ENCODE measurements at places on chromosomes 4 and X.

- DNase-seq = peak; percentile 1
Observed at GRCh38 chrX:75522565-75523431, at the start of gene ZDHHC15. TSS of gene ZDHHC15 (minus strand) at chrX:75523037. CDS start at chrX:75523024, 13 bp downstream.

- DNase-seq = no peak
Observed at GRCh38 chr4:7917669-7918068, 22.0 kb downstream of the AFAP1 start.

GRCh38 chr4:174873931-174874330 lies 44.2 kb upstream of the ADAM29 start:
- no peak for DNase-seq

- DNase-seq = no peak
Observed at GRCh38 chr4:35100932-35101331, 1143.4 kb downstream of the ARAP2 start.

- DNase-seq = no peak
Observed at GRCh38 chrX:124737771-124738170, 391.4 kb downstream of the SH2D1A start.

- peak; percentile 26 for DNase-seq
Observed at GRCh38 chr4:109559625-109559982, 442 bp upstream of the MCUB start.

GRCh38 chr4:78120144-78120880 lies 63.2 kb downstream of the FRAS1 start:
- DNase-seq = no peak

GRCh38 chrX:129818123-129818522 lies 25.6 kb downstream of the ZDHHC9 start:
- DNase-seq = no peak

GRCh38 chr4:3243136-3243780 lies 5.7 kb upstream of the MSANTD1 start:
- DNase-seq = no peak

DNA sequence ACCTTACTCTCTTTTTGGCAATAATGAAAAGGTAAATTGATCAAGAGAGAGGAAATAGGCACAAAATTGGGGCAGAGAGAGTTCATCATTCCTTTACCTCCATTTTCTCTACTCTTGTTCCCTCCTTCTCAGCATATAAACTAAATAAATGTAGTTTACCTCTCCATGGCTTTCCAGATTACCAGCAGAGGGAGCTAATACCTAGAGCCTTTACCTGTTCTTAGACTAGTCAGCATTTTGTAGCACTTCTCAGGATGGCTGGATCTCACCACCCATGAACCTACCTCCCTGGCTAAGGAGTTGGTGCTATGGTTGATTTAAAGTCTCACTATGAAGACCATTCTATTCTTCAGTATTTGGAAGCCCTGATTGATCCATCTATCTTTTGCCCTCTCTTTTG lies 15.7 kb downstream of the OFD1 start:
- no peak for DNase-seq

DNA sequence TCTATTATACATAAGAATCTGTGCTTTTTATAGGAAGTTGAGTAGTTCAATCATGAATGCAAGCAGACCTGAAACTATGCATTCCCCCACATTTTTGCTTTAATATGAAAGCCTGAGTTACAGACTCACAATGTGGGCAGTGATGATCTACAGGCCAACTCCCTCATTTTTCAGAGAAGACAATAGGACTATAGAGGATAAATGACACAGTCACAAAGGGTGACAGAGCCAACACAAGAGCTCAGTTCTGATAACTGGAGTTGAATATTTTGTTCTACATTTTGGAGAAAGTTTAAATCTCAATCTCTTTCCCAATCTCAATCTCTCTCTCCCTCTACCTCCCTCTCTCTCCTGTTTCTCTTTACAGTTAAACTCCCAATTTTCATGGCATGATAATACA lies 27.0 kb downstream of the MBNL3 start:
- no peak for DNase-seq

DNA sequence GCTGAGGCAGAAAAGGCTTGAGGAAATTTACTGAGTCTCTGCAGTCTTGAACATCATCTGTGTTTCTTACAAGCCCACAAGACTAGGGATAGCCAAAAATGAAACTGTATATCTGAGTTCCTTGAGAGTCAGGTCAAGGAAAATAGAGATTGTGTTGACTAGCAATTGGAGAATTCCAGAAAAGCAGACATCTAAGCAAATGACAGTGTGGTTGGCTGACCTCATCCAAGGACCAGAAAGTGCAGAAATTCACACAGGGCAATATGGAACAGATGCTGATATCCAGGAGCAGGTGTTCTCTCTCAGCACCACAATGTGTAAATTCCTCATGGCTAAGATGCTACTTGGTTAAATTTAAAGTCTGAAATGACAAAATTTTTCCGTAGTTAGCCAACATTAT lies 146.4 kb downstream of the VEGFC start:
- DNase-seq = no peak

DNA sequence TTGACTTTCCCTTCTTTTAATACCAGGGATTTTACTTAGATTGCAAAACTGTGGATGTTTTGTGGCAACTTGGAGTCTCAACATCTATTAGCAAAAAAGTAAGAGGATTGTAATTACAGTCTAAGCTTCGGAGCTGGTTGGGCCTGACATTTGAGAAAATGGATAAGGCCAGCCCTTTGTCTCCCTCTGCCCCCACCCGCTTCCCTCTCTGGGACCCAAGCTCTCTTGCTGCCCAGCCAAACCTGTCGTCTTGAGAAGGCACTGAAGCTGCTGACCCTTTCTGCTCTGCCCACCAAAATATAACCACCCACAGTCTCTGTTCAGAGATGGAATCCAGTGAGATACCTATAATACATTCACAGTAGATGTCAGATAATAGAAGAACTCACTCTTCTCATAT lies 49.6 kb downstream of the SHROOM3 start:
- no peak for DNase-seq

GRCh38 chr4:184793735-184794355 lies 31.9 kb downstream of the ACSL1 start:
- DNase-seq = no peak

- DNase-seq = no peak
Observed at GRCh38 chrX:44514272-44514671, 28.4 kb downstream of the FUNDC1 start.

- DNase-seq = no peak
Observed at GRCh38 chrX:39667736-39668482, 429.8 kb downstream of the BCOR start.

GRCh38 chrX:68072041-68072440 lies 361.3 kb downstream of the OPHN1 start:
- DNase-seq = no peak

DNA sequence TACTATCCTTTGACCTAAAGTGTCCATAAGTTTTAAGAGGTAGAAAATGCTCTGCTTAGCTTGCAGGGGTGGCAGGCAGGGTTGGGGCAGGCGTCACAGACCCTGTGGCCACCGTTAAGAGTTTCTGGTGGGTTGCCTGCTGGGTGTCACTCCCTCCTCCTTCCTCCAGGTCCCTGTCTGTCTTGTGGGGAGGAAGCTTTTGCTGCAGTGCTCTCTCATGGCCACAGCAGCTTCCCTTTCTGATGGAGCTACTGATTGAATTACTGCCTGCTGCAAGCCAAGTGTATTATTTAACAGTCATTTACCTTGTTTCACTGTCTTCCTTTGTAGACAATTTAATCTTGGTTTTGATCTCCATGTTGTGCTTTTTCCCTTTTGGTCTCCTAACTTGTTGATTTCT lies 384.6 kb downstream of the IDS start:
- DNase-seq = no peak

DNA sequence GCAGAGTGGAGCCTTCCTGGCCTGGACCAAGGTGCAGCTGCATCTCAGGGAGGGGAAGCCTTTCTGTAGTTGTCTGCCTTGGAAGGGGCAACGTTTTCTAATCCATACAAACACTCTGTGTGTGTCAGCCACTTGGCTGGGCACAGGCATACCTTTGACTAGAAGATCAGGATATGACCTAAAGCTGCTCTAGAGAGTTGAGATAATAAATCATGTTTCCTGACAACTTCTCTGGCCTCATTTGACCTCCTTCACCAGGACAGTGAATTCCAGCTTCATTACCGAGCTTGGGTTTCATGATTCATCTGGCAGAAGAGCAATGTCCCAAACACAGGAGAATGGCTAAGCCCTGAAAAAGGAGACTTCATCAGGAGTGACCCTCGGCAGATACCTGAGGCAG lies 89.6 kb upstream of the KIT start:
- no peak for DNase-seq

- no peak for DNase-seq
Observed at GRCh38 chrX:133215747-133216146, 2.4 kb downstream of the TFDP3 start.

DNA sequence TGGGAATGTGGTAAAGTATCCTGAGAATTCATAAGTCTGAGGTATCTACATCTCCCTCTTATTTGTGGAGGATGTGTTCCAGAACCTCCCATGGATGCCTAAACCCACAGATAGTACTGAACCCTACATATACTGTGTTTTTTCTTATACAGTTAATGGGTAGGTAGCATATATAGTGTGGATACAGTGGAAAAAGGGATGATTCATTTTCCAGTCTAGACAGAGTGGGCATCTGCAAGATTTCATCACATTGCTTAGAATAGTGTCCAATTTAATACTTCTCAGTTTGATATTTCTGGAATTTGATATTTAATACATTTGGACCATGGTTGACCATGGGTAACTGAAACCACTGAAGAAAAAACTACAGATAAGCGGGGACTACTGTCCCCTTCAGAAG lies 155.0 kb upstream of the ANKRD50 start:
- no peak for DNase-seq

DNA sequence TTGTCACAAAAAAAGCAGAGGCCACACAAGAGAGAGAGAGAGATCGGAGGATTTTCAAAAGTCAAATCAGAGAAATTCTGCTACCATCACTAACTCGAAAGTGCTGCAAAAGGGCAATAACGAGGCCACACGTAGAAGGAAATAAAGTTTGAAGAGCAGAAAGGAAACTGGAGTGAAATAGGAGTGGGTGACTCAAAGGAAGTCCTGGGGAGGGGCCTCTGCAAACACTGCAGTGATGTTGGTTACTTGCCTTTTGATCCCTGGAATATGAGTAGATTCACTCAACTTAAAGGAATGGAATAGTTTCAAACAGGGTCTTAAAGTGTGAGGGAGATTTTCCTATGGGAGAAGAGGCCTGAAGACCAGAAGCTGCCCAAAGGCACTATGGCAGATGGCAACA lies 663.4 kb upstream of the LCORL start:
- DNase-seq = no peak

- no peak for DNase-seq
Observed at GRCh38 chr4:21699446-21699845, 249.1 kb downstream of the KCNIP4 start.

DNA sequence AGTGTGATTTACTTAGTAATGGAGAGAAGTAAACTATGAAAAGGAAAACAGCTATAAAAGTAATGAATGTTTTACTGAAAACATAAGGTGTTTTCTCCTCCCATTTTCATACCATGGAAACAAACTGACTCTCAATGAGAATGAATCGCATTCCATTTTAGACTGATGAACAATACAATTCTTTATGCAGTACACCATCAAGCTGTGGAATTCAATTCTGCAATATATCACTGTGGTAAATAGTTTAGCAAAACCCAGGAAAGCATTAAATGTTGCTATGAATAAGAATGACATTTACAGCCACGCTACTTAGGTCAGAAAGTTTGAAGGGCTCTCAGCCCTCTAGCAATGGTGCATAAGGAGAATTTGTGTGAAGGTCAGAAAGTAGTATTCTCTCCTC lies 7.4 kb downstream of the DCAF8L2 start:
- no peak for DNase-seq

GRCh38 chrX:78329486-78329885 lies 2.1 kb upstream of the CYSLTR1 start:
- no peak for DNase-seq

DNA sequence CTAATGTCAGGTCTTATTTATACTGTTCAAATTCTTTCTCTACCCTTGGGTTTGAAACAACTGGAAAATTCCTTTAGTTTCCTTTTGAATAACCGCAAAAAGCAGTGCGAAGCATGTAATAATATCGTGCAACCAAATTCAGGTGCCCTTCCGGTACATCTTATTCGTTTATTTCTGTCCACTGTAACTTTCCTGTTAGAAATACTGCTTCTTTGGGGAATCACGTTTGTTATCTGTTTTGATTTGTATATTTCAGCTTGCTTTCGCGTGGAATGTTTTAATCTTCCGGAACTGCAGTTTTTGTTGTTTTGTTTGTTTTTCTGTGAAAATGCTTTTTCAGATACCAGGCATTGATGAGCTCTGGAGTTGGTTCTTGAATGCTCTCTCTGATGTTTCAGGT lies 85.7 kb upstream of the HPRT1 start:
- DNase-seq = no peak

DNA sequence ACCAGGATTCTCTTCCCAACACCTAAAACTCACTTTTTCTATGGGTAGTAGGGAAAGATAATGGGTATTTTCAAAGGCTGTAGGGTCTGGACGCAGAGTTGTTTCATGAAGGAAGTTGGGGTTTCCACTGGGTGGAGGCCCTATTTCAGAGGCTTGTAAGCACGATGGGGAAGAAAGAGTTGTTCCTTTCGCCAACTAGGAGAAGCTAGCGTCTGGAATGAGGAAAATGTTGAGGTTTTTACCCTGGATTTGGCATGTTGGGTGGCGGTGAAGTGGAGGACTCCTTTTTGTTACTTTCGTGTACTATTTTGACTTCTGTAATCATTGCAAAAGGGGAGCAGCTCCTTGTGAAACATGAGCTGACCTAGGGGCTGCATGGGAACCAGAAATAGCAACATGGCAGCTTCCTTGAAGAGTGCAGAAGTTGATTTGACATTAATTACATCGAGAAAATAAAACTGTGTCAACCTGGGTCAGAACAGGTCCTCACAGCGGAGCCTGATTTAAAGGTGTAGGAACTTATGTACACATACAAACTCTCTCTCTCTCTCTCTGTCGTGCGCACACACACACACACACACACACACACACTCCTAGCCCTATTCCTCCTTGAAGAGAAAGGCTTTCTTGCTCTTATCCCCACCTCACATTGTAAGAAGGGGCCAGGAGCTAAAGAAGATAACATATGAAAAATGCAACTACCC lies 19.1 kb downstream of the VSIG4 start:
- no peak for DNase-seq

DNA sequence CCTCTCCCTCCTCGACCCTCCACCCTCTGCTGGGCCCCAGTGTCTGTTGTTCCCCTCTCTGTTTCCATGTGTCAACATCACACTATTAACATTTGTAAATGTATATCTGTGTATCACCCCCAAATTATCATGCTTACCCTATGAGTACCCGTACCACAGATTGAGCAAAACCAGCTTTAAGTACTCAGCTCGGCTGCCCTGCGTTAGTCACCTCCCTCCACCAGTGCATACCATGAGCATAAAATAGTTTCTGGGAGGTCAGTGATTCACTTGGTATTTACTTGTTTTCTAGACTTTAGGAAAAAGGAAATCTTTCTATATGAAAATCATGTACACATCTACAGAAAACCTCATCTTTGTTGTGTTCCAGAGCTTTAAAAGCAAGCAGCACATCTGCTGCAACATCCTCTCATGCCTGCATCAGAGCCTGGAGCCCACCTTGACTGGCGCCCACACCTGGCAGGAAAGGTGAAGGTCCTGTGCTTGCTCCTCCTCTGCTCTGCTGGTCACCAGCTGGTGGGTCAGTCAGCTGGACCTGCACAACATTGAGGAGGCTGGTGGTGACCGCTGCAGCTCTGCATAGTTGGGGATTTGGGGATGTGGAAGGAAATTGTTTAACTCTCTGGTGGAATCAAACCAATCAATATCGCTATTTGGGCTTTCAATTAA lies 214.4 kb upstream of the KLF3 start:
- no peak for DNase-seq
